Activated CD4-positive, alpha-beta memory T cell treated with anti-CD3 and anti-CD28 coated beads for 36 hours (primary cell): ENCODE measurements at places on chromosomes 13 and 19.

- DNase-seq: no peak
- peak overlapping the region; percentile 59 for H3K4me3 ChIP-seq
- H3K36me3 ChIP-seq: peaks cover 11% of the 10 kb centered on the region
- no peaks in the 10 kb centered on the region for H3K27me3 ChIP-seq
- H3K4me1 ChIP-seq: peaks cover 27% of the 10 kb centered on the region
These were observed 29.8 kb upstream of the ASF1B start for GRCh38 chr19:14165990-14166830.

DNA sequence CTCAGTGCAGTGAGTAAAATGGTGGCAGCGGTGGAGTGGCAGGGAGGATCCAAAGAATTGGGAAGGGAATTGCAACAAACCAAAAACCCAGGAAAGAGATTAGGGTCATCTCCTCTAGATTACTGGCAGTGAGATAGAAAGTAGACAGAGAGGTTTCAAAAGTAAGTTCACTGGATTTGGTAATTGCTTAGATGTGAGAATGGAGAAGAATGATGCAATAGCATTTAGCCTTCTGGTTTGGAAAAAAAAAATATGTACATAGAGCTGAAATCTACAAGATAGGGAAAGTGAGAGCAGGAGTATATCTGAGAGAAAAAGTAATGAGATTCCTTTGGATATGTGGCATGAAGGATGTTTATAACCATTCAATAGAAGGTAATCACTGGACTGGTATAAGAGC is 482.6 kb upstream of the GPC6 start:
- H3K27ac ChIP-seq: no peak overlapping the region
- no peak overlapping the region for H3K4me3 ChIP-seq
- H3K36me3 ChIP-seq: no peaks in the 10 kb centered on the region
- no peaks in the 10 kb centered on the region for H3K27me3 ChIP-seq
- no peak for DNase-seq
- H3K4me1 ChIP-seq: no peaks in the 10 kb centered on the region

DNA sequence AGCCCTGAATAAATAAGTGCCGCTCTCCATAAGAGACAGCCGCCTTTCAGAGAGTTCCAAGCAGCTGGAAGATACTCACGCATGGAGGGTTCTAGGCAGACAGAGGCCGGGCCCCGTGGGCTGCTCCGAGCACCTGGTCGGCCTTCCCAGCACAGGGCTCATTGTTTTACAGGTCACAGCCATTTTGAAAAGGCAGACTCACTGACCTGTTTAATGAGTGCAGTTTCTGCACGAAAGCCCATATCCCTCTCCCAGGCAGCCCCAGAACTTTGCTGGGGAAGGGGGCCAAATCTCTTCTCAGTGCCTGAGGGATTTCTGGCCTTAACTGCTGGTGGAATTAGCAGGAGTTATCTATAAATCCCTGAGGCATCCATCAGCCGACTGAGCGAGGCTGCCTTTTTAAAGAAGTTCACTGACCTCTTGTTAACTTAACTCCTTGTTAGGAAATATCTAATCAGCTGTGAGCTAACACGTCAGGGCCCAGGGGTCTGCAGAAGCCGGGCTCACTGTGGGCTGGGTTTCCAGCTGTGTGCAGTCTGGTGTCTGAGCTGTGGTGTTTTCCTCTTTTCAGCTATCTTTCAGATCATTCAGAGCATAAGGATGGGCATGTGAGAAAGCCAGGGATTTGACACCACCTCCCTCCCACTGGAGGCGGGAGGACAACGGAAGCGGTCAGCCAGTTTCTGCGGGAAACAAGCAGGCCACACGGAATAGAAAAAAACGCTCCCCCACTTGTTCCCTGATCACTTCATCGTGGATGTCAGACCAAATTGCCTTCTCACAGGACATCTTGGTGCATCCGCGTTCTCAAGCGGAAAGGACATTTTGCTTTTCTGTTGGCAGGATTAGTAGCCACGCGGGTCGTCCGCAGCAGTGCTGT is 23.3 kb downstream of the SERP2 start:
- no peaks in the 10 kb centered on the region for H3K36me3 ChIP-seq
- H3K27me3 ChIP-seq: peaks cover 13% of the 10 kb centered on the region
- no peak for DNase-seq
- H3K4me1 ChIP-seq: no peaks in the 10 kb centered on the region
- H3K4me3 ChIP-seq: no peak overlapping the region

DNA sequence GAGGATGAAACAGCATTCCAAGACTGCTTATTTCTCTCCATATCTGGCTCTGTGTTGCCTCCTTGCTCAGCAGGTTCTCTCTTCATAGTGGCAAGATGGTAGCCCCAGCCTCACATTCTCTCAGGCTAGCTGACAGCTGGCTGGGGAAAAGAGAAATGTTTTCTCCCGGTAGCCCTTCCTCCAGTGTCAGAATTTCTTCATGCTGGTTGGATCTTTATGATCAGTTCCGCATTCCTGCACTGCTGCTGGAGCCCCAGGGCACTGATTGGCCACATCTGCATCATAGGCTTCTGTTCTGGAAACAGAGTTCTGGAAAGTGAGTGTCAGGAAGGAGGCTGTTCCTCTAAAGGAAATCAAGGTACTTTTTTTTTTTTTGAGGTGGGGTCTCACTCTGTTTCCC is 24.6 kb downstream of the POP4 start:
- no peaks in the 10 kb centered on the region for H3K36me3 ChIP-seq
- no peak overlapping the region for H3K27ac ChIP-seq

DNA sequence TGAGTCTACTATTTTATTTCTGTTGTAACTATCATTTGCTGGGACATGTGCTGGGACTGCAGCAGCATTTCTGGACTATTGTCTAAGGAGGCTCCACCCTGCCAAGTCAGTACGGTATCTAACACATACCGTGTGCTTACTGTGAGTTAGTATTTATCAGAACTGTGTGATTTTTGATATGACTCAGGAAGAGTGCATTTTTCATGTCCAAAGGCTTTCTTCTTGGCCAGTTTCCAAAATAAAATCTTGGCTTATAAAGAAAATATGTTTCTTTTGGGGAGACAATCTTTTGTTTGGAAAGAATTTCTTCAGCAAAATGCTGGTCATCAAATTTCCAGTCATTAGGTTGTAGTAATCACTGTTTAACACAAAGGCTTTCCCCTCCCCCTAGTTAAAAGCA is 11.6 kb downstream of the PARP4 start:
- no peaks in the 10 kb centered on the region for H3K27me3 ChIP-seq
- H3K4me1 ChIP-seq: peaks cover 22% of the 10 kb centered on the region
- H3K4me3 ChIP-seq: no peak overlapping the region
- no peak for DNase-seq

DNA sequence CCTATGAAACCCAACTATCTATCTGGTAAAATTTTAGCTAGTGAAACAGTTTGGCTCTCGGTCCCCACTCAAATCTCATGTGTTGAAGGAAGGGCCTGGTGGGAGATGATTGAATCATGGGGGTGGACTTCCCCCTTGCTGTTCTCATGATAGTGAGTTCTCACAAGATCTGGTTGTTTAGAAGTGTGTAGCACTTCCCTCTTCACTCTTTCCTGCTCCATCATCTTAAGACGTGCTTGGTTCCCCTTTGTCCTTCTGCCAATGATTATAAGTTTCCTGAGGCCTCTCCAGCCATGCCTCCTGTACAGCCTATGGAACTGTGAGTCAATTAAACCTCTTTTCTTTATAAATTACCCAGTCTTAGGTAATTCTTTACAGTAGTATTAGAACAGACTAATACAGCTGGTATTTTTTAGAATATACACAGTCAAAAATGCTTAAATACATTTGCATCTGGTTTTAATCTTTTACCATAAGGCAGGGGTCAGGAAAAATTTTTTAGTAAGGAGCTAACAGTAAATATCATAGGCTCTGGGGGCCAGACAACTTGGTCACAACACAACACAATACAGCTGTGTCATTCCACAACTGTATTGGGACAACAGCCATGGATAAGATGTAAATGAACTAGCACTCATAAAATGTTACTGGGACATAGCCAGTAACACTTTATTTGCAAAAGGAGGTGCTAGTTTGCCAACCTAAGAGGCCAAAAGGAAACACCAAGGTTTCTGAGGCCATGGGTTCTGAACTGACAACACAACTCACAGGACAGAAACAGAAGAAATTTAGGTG is 24.3 kb downstream of the DZIP1 start:
- no peak for DNase-seq
- no peak overlapping the region for H3K27ac ChIP-seq
- no peak overlapping the region for H3K4me3 ChIP-seq
- H3K36me3 ChIP-seq: no peaks in the 10 kb centered on the region
- H3K27me3 ChIP-seq: peaks cover 9% of the 10 kb centered on the region

DNA sequence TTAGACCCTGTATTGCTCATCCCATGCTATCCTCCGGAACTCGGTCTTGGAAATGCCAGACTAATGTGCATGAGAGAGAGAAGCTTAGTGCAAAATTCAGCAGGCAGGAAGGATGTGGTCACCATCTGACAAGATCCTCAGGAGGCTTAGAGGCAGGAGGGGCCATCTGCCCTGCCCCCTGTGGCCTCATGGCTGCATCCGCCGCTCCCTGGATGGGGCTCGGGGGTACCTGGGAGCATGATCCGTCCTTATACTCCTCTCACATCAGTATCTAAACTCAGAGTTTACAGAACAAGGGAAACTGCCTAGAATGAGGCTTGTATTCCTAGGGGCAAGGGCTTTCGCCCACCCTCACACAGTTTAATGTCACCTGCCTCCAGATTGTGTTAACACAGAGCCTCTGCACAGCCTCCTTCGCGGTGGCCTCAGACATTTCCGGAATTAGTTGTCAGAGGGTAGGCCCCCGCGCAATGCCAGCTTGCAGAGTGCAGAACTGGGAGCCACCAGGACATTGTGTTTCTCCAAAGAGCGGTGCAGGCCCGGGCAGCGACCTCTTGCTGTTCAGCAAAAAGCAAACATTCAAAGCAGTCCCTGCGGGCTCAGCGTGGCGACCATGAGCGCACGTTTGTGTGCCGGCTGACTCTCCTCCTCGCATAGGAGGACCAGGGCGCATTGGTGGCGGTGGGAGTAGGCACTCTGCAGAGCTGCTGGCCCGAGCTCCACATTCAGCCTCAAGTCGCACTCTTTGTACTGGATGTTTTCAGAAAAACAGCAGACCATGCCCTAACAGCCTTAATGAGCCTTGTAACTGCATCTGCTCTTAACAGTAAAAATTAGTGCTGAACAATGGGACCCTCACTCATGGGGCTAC is 39.1 kb downstream of the GPR12 start:
- peaks cover 17% of the 10 kb centered on the region for H3K4me1 ChIP-seq
- DNase-seq: peak; percentile 52
- peak overlapping the region; percentile 53 for H3K27ac ChIP-seq

DNA sequence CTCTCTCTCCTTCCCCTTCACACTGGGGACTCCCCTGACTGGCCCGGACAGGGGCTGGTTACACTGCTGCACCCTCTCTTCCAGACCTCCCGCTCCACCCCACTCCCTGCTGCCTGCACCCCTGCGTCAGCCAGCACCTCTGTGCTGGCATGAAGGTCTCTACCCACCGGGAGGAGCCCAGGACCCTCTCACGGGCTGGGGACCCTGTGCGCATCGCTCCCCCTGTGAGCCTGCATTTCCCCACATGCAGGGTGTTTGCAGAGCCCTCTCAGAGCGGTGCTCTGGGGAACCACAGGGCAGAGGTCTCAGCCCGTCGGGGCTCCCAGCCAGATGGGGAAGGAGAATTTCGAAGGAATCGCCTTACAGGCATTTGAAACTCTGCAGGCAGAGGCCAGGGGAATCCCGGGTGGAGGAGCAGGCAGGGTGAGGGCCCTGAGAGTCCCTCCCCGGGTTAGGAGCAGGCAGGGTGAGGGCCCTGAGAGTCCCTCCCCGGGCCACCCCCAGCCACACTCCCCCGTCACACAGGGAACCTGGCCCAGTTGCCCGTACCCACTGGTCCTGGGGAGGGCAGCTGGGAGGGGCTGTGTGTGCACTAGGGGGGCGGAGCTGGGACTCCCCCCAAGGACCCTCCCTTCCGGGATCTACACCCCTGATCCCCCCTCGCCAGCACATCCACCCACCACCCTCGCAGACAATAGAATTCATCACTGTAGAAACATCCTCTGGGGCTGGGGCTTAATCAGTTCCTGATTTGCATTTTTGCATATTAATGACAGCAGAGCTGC is 16.3 kb upstream of the TCF3 start:
- H3K27me3 ChIP-seq: peaks cover 27% of the 10 kb centered on the region
- no peak overlapping the region for H3K27ac ChIP-seq
- peaks cover 20% of the 10 kb centered on the region for H3K4me1 ChIP-seq
- H3K36me3 ChIP-seq: no peaks in the 10 kb centered on the region
- no peak overlapping the region for H3K4me3 ChIP-seq

DNA sequence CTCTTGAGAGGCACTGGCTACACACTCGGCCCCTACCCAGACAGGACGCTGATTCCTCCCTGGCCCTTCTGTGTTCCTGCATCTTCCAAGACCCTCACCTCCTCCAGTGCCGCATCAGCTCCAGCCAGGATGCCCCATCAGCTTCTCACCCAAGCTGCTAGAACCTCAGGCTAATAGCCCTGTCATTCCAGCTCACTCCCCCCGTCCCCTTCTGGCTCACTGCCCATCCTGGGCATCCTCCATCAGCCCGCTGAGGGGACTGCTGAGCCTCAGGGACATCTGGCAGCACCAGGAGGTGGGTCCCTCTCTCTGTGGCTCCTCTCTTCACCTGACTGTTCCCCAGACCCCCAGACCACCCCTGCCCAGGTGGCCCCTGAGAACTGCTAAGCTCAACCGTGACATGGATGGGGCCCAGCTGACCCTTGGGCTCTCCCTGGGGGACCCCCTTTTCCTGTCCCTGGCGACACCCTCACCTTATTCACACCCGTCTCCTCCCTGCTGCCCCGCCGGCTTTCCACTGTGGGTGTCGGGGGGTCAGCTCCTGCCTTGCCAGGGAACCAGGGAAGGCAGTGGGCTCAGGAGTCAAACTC is 4.8 kb downstream of the FFAR3 start:
- peaks cover 8% of the 10 kb centered on the region for H3K27me3 ChIP-seq
- no peak for DNase-seq
- H3K4me1 ChIP-seq: peaks cover 6% of the 10 kb centered on the region
- no peak overlapping the region for H3K27ac ChIP-seq

DNA sequence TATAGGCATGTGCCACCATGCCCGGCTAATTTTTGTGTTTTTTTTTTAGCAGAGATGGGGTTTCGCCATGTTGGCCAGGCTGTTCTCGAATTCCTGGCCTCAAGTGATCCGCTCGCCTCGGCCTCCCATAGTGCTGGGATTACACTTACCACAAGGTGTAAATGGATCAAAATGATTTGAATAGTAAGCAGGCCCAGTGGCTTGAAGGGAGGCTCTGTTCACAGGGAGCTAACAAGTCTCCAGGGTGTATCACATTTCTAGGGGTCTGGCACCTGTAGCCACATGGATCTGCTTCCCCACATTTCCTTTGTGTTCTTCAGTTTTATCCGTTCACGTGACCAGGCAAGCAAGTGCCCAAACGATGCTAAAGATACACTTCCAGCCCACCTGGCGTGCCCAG is 13.5 kb upstream of the CNFN start:
- H3K4me1 ChIP-seq: peaks cover 24% of the 10 kb centered on the region
- H3K4me3 ChIP-seq: no peak overlapping the region
- H3K27me3 ChIP-seq: no peaks in the 10 kb centered on the region
- no peak overlapping the region for H3K27ac ChIP-seq
- DNase-seq: no peak

GRCh38 chr13:74243637-74244526 is 109.7 kb upstream of the KLF12 start:
- peaks cover 2% of the 10 kb centered on the region for H3K36me3 ChIP-seq
- peak; percentile 24 for DNase-seq
- peak overlapping the region; percentile 40 for H3K4me3 ChIP-seq
- peaks cover 70% of the 10 kb centered on the region for H3K4me1 ChIP-seq

- no peak overlapping the region for H3K4me3 ChIP-seq
- no peaks in the 10 kb centered on the region for H3K27me3 ChIP-seq
- H3K4me1 ChIP-seq: no peaks in the 10 kb centered on the region
- no peak overlapping the region for H3K27ac ChIP-seq
- H3K36me3 ChIP-seq: peaks cover 2% of the 10 kb centered on the region
These were observed 51.0 kb downstream of the ZNF146 start for GRCh38 chr19:36265856-36266374.
